ENCODE measurements at places on chromosomes 11 and 22. TPM values are rescaled to one million over a fixed set of nuclear protein-coding genes. Genes with fewer than 3 reads are reported as not detected.
A peak's percentile ranks its signal among the peaks of the same experiment; 100 is the strongest.

SYT12 gene
- 2.8 TPM for total RNA-seq

GRCh38 chr11:57500515-57500914 lies 15.0 kb downstream of the SLC43A1 start:
- DNase-seq: no peak
- no peak overlapping the region for H3K27ac ChIP-seq
- H3K36me3 ChIP-seq: no peaks in the 10 kb centered on the region
- no peak overlapping the region for H3K4me3 ChIP-seq

UBE2L6 gene
- total RNA-seq: 38.7 TPM

DNA sequence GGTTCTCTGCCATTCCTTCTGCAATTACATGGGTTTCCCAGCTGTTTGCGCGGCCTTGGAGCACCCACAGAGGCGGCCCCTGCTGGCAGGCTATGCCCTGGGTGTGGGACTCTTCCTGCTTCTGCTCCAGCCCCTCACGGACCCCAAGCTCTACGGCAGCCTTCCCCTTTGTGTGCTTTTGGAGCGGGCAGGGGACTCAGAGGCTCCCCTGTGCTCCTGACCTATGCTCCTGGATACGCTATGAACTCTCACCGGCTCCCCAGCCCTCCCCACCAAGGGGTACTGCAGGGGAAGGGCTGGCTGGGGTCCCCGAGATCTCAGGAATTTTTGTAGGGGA lies 2.6 kb downstream of the RCE1 start:
- no peak overlapping the region for H3K4me3 ChIP-seq
- H3K36me3 ChIP-seq: peaks cover 36% of the 10 kb centered on the region
- H3K27me3 ChIP-seq: no peaks in the 10 kb centered on the region
- H3K4me1 ChIP-seq: peaks cover 26% of the 10 kb centered on the region
- H3K27ac ChIP-seq: no peak overlapping the region
- peak; percentile 17 for DNase-seq

SLCO2B1 gene
- total RNA-seq: 5.8 TPM

- no peaks in the 10 kb centered on the region for H3K27me3 ChIP-seq
- no peak overlapping the region for H3K4me3 ChIP-seq
- H3K27ac ChIP-seq: no peak overlapping the region
- DNase-seq: no peak
- H3K36me3 ChIP-seq: no peaks in the 10 kb centered on the region
- no peaks in the 10 kb centered on the region for H3K4me1 ChIP-seq
These were observed 291.5 kb downstream of the MN1 start for GRCh38 chr22:27510024-27510423.

- DNase-seq: no peak
- H3K27ac ChIP-seq: no peak overlapping the region
- H3K27me3 ChIP-seq: no peaks in the 10 kb centered on the region
- H3K4me1 ChIP-seq: peaks cover 64% of the 10 kb centered on the region
- no peak overlapping the region for H3K4me3 ChIP-seq
These were observed 5.9 kb downstream of the YWHAH start for GRCh38 chr22:31950226-31950625.

DNA sequence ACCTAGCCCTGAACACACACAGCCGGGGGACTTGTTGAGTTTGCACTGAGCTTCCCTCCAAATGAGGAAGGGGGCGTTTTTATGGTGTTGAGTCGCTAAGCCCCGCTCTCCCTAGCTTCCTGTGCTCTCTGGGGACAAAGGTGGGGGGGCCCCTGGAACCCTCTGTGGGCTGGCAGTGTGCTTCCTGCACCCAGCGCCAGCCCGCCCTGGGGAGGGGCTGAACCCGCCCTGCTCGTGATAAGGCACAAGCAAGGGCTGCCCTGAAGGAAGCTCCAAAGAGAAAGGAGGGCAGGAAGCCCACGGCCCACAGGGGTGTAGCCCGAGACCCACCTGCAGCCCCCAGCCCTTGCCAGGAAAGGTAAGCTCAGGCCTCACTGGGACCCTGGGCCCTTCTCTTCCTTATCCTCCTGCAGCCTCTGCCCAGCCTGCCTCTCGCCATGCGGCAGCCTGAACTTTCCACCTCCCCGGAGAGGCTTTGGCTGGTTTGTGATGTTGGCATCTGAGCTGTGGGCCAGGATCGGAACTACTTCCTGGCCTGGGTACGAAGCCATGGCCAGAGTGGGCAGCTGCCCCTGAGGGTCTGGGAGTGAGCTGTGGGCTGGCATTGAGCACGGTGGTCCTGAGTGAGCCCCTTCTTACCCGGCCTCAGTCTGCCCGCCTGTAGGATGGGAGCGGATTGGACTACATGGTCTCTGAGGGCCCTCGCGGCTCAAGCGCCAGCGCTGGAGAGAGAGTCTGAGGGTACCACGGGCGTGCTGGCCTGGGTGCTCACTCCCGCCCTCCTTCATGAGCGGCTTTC lies at the start of gene FERMT3:
FERMT3 (plus strand) TSS at position 265 of the 799 bp plus-strand sequence. CDS start 644 bp downstream, outside the sequence.
- DNase-seq: peak; percentile 59
- H3K36me3 ChIP-seq: peaks cover 26% of the 10 kb centered on the region
- H3K27ac ChIP-seq: peak within 1 kb of the TSS; percentile 82
- no peak within 1 kb of the TSS for H3K4me3 ChIP-seq

GRCh38 chr11:27290261-27291050 lies 72.6 kb downstream of the CCDC34 start:
- DNase-seq: no peak
- H3K27me3 ChIP-seq: no peaks in the 10 kb centered on the region
- no peak overlapping the region for H3K4me3 ChIP-seq
- H3K27ac ChIP-seq: no peak overlapping the region
- no peaks in the 10 kb centered on the region for H3K36me3 ChIP-seq

DNA sequence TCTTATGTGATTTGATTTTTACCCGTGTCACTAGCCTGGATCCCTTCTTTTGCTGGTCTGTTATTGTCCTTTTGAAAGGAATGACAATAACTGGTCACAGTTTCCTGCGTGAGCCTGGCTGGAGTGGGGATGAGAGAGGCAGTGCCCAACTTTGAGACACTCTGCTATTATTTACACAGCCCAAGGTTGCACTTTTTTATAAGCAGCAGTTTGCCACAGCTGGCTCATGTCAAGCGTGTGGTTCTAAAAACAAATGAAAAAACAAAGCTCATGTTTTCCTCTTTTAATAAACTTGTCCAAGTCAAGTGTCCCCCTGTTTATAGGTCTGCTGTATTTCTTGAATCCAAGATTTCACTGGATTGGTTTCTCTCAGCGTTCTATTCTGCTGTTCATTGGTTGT lies 201.3 kb downstream of the GRIK4 start:
- H3K4me1 ChIP-seq: peaks cover 26% of the 10 kb centered on the region
- H3K36me3 ChIP-seq: no peaks in the 10 kb centered on the region
- H3K27me3 ChIP-seq: no peaks in the 10 kb centered on the region
- H3K27ac ChIP-seq: no peak overlapping the region
- H3K4me3 ChIP-seq: no peak overlapping the region

IGLL5 gene
- total RNA-seq: 2.2 TPM

DEAF1 gene
- total RNA-seq: 42.5 TPM

GRCh38 chr11:70034740-70035365 lies 43.3 kb upstream of the ANO1 start:
- H3K4me3 ChIP-seq: no peak overlapping the region
- H3K4me1 ChIP-seq: no peaks in the 10 kb centered on the region
- DNase-seq: no peak
- no peak overlapping the region for H3K27ac ChIP-seq
- no peaks in the 10 kb centered on the region for H3K36me3 ChIP-seq
- H3K27me3 ChIP-seq: no peaks in the 10 kb centered on the region

- DNase-seq: peak; percentile 54
- no peak overlapping the region for H3K27ac ChIP-seq
- no peaks in the 10 kb centered on the region for H3K36me3 ChIP-seq
- peaks cover 39% of the 10 kb centered on the region for H3K4me1 ChIP-seq
These were observed 65.6 kb upstream of the SESN3 start for GRCh38 chr11:95296621-95297025.

- no peaks in the 10 kb centered on the region for H3K36me3 ChIP-seq
- H3K27me3 ChIP-seq: no peaks in the 10 kb centered on the region
- H3K27ac ChIP-seq: no peak within 1 kb of the TSS
- H3K4me1 ChIP-seq: no peaks in the 10 kb centered on the region
- no peak for DNase-seq
These were observed at the start of gene SAA1 for GRCh38 chr11:18265949-18266348. Gene SAA1 (plus strand): TSS chr11:18266264. CDS start chr11:18266888, 624 bp downstream.

SEPTIN5 gene
- total RNA-seq: 15.7 TPM

ZNF70 gene
- 6.1 TPM for total RNA-seq

OVOL1 gene
- total RNA-seq: not detected

GRCh38 chr22:23219317-23219716 lies 39.0 kb downstream of the BCR start:
- H3K4me1 ChIP-seq: peaks cover 55% of the 10 kb centered on the region
- no peak overlapping the region for H3K4me3 ChIP-seq
- DNase-seq: no peak
- no peaks in the 10 kb centered on the region for H3K27me3 ChIP-seq
- no peak overlapping the region for H3K27ac ChIP-seq
- no peaks in the 10 kb centered on the region for H3K36me3 ChIP-seq

GRCh38 chr11:57427727-57428082 lies 784 bp upstream of the SLC43A3 start:
- DNase-seq: peak; percentile 27
- H3K4me3 ChIP-seq: peak overlapping the region; percentile 46
- no peaks in the 10 kb centered on the region for H3K27me3 ChIP-seq
- H3K27ac ChIP-seq: peak overlapping the region; percentile 88

GRCh38 chr22:41620589-41621098 lies at the start of gene DESI1:
Gene DESI1 (minus strand): TSS chr22:41621043. CDS start chr22:41620839, 204 bp downstream.
- no peaks in the 10 kb centered on the region for H3K27me3 ChIP-seq

BUD13 gene
- total RNA-seq: 11.8 TPM

DNA sequence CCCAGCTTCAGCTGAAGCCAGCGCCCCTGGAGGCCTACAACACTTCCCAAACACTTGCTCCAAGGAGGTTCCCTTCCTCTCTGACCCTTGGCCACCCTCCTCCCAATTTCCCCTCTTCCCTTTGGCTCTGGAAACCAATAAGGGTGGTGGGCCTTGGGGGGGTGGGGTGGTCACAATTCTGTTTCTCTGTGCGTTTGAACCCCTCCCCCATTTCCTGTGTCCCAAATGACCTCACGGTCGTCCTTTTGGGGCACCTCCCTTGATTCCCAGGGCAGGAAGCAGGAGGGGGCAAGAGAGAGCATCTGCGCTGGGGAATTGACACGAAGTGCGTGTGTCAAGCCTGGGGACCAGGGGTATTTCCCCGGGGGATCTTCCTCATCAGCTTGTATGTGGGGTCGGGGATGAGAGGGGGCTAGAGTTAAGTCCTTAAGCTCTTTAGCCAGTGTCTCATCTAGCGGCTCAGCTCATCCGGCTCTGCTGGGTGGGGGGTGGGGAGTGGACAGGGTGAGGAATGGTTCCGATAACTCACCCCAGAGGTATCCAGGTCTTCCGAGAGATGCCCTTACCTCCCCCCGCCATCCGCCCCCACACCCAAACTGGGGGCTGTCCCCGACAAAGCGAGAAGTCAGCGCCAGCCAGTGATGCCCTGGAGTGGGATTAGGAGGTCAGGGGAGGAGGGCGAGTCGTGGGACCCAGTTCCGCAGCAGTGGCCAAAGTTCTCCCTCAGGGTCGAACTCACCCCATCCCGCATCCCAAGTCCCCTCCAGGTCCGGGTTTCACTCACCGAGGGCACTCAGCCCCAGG lies 587 bp downstream of the ESAM start:
- H3K36me3 ChIP-seq: no peaks in the 10 kb centered on the region
- H3K27ac ChIP-seq: peak overlapping the region; percentile 55
- DNase-seq: no peak
- H3K27me3 ChIP-seq: peaks cover 43% of the 10 kb centered on the region
- peaks cover 6% of the 10 kb centered on the region for H3K4me1 ChIP-seq
- no peak overlapping the region for H3K4me3 ChIP-seq

DNA sequence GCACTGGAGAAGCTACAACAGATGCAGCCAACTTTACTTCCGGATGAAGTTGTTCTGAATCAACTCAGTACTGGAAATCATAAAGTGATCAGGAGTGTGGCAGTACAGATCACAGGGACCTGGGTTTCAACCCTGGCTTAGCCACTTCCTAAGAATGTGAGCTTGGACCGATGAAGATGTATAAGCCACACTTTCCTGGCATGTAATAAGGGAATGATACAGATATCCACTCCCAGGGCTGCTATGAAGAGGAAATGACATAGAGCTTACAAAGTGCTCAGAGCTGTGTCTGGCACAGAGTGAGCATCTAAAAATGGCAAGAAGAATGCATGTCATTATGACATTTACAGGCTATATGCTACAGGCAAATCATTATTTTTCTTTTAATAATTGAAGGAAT lies 378.7 kb downstream of the NTM start:
- no peak overlapping the region for H3K27ac ChIP-seq
- H3K27me3 ChIP-seq: no peaks in the 10 kb centered on the region
- no peak overlapping the region for H3K4me3 ChIP-seq
- H3K4me1 ChIP-seq: no peaks in the 10 kb centered on the region
- DNase-seq: no peak

SCUBE1 gene
- 10.9 TPM for total RNA-seq

MB gene
- total RNA-seq: 2.2 TPM

DNA sequence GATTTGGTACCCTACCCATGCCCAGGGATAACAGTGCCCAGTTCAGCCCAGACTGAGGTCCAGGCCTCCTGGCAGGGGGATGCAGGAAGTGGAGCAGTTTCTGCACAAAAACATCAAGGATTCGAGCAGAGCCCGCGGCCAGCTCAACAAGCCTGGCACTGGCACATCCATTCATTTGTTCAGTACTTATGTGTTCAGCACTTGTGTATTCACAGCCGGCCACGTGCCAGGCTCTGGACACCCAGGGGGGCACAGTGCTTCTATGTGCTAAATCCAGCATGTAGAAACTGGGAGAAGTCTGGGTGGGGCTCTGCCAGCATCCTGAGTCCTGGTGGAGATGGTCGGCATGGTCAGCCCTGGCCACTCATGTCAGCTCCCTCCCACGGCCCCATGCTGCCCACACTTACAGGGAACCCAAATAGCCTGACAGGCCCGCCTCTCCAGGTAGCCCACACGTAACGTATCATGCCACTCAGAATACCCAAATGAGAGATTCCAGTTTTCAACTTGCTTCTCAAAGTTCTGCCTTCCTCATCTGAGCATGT lies 28.5 kb downstream of the LINC01488 start:
- no peak for DNase-seq
- H3K4me1 ChIP-seq: no peaks in the 10 kb centered on the region
- no peaks in the 10 kb centered on the region for H3K27me3 ChIP-seq
- no peak overlapping the region for H3K4me3 ChIP-seq

DNA sequence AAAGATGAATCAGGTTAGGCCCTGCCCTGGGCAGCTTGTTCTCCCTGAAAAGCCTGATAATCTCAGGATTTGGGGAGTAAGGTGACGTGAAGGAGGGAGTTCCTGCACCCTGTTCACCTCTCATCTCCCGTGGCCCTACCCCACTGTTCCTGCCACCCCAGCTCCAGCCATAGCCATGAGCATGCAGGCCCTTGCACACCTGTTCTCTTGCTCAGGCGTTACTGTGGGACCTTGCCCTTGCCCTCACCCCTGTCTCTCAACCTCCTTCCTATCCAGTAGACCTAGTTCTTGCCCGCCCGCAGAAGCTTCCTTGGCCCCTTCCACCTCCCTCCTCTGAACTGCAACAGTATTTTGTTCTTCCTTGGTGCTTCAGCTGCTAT lies 15.0 kb downstream of the TSKU start:
- H3K27ac ChIP-seq: no peak overlapping the region
- H3K4me1 ChIP-seq: peaks cover 10% of the 10 kb centered on the region
- DNase-seq: no peak
- no peaks in the 10 kb centered on the region for H3K27me3 ChIP-seq
- no peaks in the 10 kb centered on the region for H3K36me3 ChIP-seq
- no peak overlapping the region for H3K4me3 ChIP-seq
